Activated B cell treated with CpG ODN at 0.5 μM for 24 hours (primary cell): ENCODE measurements at places on chromosomes 6 and 20. TPM values are rescaled to one million over a fixed set of nuclear protein-coding genes. Genes with fewer than 3 reads are reported as not detected.

The POU3F2 gene
- not detected in 2 replicates for total RNA-seq

DNA sequence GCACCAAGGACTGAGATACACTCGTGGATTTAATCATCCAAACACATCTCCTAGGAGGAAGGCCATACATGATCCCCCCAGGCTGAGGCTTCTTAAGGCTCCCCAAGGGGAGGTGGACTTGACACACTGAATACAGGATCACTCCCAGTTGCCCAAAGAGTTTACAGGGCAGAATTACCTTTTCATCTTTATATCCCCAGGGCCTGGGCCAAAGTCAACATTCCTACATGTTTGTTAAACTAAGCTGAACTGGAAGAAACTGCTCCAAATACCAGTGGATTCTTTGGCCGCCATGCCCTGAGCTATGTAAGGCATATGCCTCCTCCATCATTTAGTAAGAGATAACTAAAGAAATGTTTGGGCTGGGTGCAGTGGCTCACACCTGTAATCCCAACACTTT, 22.2 kb upstream of the SERPINB1 start:
- DNase-seq: no peak

DNA sequence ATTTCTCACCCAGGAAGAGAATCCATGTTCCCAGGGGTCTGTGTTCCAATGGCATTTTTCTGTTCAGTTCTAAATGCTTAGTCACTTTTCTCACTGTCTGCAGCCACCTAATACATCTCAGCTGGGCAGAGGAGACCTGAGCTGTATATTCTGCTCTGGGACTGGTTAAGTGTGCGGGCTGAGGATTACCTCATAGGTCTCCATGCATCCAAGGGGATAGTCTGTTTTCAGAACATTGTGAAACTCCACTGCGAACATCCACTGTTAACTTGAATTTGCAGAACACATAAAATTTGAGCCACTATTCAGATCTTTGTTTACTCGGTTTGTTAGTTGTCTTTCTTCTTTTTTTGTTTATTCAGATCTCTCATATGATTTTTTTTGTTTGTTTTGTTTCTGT, 947.1 kb downstream of the TFAP2A start:
- no peak for DNase-seq

DNA sequence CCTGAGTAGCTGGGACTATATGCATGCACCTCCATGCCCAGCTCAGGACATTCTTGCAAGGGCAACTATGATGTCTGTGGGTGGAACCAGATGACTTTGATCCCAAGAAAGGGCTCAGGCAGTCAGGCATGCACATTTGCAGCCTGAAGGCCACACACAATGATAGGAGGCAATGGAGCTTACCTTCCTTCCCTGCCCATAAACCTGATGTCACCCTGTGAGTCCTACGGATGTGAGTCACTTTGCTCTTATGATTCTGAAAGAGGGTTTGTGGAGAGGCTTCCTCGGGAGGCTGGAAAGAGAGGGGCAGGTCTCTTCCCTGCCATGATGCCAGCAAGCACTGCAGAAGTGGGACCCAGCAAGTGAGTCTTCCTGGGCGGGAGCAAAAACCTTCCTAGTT, 202.4 kb downstream of the LY86 start:
- no peak for DNase-seq

GRCh38 chr20:2528671-2529271, 7.6 kb upstream of the TMC2 start:
- no peak for DNase-seq

GRCh38 chr6:74070091-74070490, 374.1 kb downstream of the CD109 start:
- DNase-seq: no peak

The CST2 gene
- not detected in 2 replicates for total RNA-seq

DNA sequence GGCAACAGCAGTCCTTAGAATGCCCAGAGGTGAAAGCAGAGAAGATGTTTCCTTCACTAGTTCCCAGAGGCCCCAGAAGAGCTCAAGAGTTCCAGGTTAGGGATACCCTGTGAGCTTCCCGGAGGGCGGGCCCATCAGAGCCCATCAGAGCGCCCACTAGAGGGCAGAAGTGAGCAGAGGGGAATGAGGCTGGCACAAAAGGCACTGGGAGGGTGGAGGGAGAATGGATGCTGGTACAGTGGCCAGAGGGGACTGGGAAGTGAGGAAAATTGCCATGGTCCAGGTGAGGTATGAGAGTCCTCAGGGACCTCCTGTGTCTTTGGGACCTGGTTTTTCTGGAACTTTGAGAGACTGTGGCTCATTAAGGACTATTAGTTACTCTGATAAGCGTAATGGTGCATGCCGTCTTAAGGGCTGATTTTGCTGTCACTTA, 57.3 kb downstream of the LINC00237 start:
- DNase-seq: peak; percentile 21

DNA sequence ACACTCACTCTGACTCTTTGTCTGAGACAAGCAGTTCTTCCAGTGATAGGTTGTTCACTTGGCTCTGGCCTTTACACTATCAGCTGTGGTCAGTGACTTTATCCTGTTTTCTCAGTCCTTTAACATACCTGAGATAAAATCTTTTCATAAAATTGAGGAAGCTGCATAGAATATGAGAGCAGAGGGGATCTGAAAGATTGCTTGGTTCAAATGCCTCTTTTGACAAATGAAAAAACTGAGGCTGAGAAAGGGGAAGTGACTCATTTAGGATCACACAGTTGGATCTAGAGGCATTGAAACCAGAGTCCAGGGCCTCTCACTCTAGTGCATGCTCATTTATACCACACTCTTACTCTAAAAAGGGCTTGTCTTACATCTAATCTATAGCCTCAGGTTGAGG, 277.0 kb upstream of the TBX18 start:
- no peak for DNase-seq

GRCh38 chr6:33622456-33623431, 1.6 kb downstream of the ITPR3 start:
- no peak for DNase-seq

GRCh38 chr6:170136541-170137175, 154.2 kb downstream of the DLL1 start:
- DNase-seq: no peak

- DNase-seq: no peak
These were observed 52.2 kb downstream of the LYRM4 start for GRCh38 chr6:5208471-5208971.

GRCh38 chr20:20450521-20450920, 82.6 kb downstream of the INSM1 start:
- no peak for DNase-seq

The GJA10 gene
- not detected in 2 replicates for total RNA-seq

The PXT1 gene
- total RNA-seq: 0.11 and 0.22 TPM in 2 replicates

GRCh38 chr6:115675443-115675842, 385.2 kb downstream of the FRK start:
- DNase-seq: no peak

DNA sequence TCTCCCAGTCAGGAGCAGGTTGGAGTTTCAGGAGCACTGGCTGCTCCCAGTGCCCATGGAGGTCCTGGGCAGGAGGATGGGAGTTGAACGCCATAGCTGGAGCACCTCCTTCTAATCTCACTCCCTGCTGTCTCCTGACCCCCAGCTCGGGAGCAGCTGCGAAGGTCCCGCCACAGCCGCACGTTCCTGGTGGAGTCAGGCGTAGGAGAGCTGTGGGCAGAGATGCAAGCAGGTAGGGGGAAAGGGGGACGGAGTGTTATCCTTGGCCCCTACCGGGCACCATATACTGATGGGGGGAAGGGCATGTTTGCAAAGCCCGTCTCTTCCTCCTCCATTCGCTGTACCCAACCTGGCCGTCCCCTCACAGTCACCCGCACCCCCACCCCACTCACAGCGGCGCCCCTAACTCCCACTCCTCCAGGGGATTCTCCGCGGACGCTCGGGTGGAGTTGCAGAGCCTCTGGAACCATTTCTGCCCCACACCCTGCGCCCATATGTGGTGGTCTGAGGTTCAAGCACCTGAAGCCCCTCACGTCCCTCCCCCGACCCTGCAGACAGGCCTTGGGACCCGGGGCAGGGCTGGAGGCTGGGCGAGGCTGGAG, 16.7 kb downstream of the HSPA12B start:
- no peak for DNase-seq

DNA sequence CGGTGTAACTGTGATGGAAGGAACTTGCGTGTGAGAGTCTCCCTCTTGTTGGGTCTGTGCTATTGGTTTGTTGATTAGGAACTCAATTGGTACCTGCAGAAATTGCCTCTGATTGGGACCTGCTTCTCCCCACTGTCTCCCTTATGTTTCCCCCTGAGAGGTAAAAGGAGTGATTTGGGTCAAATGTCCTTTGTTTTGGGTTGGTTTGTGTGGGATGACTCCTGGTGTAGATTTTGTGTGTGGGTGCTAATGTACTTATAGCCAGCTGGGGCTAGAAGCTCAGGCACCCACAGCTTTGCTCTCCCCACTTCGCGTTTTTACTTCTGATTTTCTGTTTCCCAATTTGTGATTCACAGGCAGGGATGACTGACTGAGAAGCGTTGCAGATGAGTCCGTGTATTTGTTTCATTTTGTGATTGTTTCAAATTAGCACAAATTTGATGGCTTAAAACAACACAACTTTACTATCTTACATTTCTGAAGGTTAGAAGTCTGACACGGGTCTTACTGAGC, 79.1 kb downstream of the UTRN start:
- no peak for DNase-seq

The C20orf144 gene
- 0.20 and 0.27 TPM in 2 replicates for total RNA-seq

- no peak for DNase-seq
These were observed 721.1 kb downstream of the TENT5A start for GRCh38 chr6:81031416-81031815.

- no peak for DNase-seq
These were observed 51.1 kb upstream of the PREP start for GRCh38 chr6:105453968-105454367.

The EYS gene
- not detected in 2 replicates for total RNA-seq

GRCh38 chr6:163513003-163513402, 98.5 kb downstream of the QKI start:
- no peak for DNase-seq

DNA sequence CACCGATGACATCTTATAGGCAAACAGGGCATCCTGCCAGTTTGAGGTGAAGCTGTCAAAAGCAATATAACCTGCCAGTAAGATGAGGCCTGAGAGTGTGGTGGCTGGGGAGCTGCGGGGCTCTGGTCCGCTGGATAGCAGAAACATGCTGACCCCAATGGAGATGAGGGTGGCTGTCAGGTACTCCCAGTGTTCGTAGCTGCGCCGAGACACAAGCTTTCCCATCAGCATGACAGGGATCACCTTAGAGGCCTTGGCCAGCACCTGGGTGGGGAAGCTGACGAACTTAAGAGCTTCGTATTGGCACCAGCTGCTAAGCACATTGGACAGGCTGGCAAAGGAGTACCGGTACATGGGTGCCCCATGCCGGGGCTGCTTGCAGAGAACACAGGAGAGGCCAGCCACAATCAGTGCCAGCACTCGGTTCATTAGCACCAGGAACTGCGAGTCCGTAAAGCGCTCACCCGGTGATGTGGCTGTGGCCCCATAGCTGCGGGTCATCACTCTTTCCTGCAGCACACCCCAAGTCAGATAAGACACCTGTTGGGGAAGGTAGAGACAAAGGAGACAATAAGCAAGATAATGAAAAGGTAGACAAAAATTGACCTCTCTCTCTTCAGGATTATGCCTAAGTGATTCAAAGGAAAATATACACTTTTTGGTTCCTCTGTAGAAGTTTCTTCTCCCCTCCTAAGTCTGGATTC, 2.1 kb downstream of the SLC35B2 start:
- no peak for DNase-seq

The SCGN gene
- total RNA-seq: not detected in 2 replicates

GRCh38 chr20:43771503-43772190, 44.8 kb upstream of the GTSF1L start:
- no peak for DNase-seq

- no peak for DNase-seq
These were observed 647.9 kb upstream of the AGPAT4 start for GRCh38 chr6:161921602-161922395.

DNA sequence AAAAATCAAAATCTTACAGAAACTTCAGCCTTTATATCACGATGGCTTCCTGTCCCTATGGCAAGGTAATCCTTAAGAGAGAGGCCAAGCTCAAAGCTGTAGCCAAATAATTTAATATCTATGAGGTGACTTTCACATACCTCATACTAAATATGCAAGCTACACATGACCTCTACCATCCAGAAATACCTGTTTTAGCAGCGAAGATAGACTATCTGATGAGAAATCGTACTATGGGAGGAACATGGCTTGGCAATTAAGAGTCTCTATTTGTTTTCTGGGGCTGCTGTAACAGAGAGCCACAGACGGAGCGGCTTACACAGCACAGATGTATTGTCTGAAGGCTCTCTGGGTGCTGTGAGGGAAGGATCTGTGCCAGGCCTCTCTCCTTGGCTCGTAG, 31.0 kb upstream of the SALL4 start:
- no peak for DNase-seq

DNA sequence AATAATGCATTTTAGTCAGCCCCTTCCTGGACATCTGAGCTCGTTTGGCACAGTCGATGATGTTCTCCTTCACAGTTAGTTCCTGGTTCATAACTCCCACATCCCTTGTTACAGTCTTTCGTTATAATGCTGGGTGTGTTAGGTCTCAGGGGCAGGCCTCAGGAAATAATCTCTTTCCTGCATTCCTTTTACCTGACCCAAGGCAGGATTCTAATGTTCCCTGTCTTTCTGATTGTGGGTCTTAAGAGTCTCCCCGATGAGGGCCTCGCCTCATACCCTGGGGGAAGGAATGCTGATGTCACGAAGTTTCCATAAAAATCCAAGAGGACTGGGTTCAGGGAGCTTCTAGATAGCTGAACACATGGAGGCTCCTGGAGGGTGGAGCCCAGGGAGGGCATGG, 104.0 kb upstream of the CARMIL1 start:
- DNase-seq: no peak

The TMEM200A gene
- 0.69 and 1.1 TPM in 2 replicates for total RNA-seq

The OSER1 gene
- 47.3 and 48.9 TPM in 2 replicates for total RNA-seq

DNA sequence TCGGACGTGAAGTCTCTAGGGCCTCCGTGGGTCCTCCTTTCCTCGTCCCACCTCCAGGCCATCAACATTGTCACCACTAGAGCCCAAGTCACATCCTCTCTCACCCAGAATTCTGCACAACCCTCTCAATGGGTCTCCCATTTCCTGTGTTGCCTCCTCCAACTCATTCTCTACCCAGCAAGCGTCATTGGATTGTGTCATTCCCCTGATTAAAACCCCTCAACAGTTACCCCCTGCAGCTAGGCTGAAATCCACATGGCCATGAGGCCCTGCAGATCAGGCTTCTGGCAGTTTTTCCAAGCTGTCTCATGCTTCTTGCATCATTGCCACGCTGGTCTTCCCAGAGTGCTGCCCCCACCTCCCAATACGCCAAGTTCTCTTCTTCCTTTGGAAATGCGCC, 12.9 kb upstream of the FAM210B start:
- DNase-seq: no peak

The SLC13A3 gene
- total RNA-seq: 0.47 TPM in 1 of 2 replicates, not detected in the other

- no peak for DNase-seq
These were observed 164.1 kb upstream of the ECI2 start for GRCh38 chr6:4299476-4299875.

- no peak for DNase-seq
These were observed 237.8 kb upstream of the PMEPA1 start for GRCh38 chr20:57947421-57948179.

- no peak for DNase-seq
These were observed 77.5 kb upstream of the RIPOR2 start for GRCh38 chr6:25013246-25013645.
